SK-N-DZ (cell line): ENCODE measurements at places on chromosomes 3 and 15.
A peak's percentile ranks its signal among the peaks of the same experiment; 100 is the strongest.

DNA sequence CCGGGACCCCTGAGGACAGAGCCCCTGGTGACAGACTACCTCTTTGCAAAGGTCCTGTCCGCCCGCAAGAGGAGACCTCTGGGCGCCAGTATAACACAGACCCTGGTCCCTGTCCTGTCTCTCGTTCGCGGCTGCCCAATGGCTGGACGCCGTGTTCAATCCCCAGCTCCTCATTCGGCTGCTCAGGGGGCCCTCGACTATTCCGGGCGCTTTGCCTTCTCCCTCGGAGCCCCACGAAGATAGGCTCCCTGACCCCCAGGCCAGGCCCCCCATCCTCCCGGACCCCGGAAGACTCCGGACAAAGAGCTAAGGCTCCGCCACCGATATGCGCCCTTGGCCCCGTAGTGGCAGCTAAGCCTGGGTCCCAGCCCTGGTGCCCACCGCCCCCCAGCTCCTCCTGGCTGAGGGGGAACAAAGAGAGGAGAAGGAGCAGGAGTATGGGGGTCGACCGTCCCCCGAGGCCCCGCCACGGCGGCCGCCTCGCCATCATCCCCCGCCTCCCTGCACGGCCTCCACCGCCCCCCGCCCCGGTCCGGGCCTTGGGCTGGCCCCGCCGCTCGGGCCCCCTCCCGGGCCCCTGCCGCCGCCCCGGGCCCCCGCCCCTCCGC, 437 bp downstream of the CELSR3 start:
- DNase-seq, result no peak

DNA sequence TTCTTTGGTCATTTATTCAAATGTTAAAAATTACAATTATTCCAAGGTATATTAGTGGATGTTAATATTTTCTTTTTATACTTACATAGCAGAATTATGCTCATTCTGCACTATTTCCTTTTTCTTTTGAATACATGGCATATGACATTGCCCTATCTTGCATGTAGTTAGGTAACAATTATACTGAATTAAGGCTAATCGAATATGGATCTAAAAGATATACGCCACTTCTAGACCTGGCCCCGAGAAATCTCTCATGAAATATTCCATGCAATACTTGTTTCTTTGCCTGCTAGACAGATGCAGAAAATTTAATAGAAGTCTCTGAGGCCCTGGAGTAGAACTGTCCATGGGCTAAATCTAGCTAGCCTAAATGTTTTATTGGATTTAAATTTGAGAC, 493.4 kb downstream of the OTOL1 start:
- DNase-seq, result peak; percentile 77

DNA sequence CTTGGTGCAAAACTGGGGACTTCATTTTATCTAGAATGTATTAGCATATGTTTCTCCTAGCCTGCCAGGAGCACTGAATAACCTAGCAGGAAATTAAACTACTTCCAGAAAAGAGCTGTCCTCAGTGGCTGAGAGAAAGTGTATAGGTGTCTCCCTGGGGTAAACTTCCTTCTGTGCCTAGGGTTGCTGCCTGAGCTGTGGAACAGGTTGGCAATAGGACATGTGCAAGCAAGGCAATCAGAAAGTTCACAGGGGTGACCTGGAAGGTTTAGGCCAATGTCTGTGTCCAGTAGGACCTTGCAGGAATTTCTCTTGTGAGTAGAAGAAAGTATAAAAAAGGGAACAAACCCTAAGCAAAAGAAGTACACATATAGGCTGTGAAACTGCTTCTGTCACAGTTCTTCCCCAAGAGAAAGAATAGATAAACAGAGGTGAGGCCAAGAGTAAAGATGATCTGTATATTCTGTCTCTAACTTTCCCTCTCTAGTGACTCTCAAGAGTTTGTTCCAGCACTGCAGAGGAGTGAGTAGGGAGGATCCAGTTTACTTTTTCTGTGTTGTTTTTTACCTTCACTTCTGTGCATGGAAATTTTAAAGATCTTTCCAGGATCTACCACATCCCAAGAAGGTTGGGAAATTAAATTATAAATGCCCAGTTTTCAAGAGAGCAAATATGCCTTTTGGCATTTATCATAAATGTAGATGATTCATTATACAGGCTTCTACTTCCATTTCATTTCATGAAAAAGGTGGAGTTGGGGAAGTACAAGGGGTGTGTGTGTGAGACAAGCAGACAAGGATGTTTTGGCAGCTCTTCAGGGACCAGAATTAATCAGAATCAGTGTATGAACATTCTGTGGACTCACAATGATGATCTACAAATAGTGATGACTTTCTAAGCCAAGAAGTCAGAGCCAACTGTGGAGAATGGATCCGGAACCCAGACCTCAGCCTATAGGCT, 155.2 kb downstream of the RBPMS2 start:
- no peak for DNase-seq

GRCh38 chr15:55247311-55247710, 42.3 kb downstream of the RAB27A start:
- no peak for DNase-seq

GRCh38 chr15:81924729-81925128, 121.1 kb downstream of the MEX3B start:
- DNase-seq, result no peak

DNA sequence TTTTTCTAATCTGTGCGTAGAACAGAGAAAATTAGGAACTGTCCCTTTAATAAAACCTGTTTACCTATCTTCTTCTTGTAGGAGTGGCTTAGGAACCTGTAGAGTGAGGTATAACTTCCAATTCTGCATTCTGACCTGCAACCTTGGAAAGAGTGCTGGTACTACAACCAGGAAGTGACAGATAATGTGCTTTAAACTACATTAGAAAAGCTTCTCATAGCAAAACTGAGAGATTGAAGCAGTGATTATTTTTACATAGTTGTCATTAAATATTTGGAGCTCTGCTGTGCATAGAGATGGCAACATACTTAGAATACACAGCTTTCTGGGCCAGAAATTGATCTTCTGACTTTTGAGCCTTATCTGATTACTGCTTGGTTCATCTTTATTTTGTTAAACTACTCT, 50.4 kb upstream of the ZDHHC23 start:
- DNase-seq, result no peak

- no peak for DNase-seq
Measured at GRCh38 chr15:73786538-73786937, 33.4 kb upstream of the INSYN1 start.

GRCh38 chr3:106345353-106346027, 476.7 kb upstream of the CBLB start:
- DNase-seq, result no peak

DNA sequence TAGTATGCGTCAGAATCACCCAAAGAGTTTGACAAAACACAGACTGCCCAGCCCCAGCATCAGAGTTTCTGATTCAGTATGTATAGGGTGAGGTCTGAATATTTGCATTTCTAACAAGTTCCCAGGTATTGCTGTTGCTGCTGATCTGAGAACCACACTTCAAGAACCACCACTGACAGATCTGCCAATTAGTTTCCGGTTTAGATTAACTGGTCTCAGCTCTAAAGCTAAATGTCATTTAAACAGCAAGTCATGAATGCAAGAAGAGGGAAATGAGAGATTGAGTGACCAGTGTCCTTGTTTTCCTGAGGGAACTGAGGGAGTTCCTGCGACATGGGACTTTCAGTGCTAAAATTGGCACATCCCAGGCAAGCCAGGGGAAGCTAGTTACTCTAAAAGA, 305.0 kb downstream of the ZNF385D start:
- no peak for DNase-seq

DNA sequence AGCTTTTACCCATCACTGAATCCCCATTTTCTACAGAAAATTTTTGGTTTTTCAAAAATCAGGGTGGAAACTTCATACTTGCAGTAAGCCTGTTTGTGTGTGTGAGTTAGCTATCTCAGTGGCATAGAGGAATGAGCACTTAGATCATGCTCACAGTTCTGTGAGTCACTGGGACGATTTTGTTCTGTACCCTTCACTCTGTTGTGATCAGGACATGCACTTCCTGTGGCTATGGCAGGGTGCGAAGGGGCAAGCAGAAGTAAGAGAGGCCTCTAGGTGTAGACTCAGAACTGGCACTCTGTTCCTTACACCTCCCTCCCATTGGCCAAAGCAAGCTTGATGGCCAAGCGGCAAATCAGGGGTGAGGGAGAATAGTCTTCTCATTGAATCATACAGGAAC, 11.6 kb downstream of the NIPA2 start:
- no peak for DNase-seq

GRCh38 chr15:25244731-25245585, 193.9 kb downstream of the UBE3A start:
- no peak for DNase-seq

DNA sequence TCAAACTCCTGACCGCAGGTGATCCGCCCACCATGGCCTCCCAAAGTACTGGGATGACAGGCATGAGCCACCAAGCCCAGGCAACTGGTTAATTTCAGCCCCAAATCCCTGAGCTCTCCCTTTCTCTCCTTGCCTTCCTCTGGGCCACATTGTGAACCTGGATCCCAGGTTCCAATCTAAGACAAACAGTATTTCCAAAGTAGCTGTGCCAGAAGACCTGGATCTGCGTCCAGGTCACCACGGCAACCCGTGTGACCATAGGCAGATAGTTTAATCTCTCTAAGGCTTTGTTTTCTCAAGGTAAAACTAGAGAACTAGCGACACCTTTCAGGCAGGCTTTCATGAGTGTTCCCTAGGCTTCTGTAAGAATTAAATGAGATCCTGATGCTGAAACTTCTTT, 5.9 kb upstream of the RBPMS2 start:
- DNase-seq, result no peak

GRCh38 chr3:100297784-100298183, 36.8 kb upstream of the NIT2 start:
- no peak for DNase-seq

DNA sequence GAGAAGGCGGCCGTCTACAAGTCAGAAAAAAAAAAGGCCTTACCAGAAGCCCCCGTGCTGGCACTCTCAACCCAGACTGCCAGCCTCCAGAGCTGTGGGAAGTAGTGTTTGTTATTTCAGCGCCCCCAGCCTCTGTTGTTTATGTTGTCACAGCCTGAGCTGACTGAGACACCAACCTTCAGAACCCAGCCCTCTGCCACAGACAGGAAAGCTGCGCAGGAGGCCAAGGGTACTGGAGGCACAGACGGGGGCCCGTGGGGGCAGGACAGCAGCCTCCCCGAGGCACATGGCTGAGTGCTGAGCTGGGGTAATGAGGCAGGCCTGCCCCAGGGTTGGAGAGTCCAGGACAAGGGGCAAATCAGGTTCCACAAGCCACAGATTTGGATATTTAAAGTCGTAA, 33.7 kb downstream of the HCN4 start:
- no peak for DNase-seq

DNA sequence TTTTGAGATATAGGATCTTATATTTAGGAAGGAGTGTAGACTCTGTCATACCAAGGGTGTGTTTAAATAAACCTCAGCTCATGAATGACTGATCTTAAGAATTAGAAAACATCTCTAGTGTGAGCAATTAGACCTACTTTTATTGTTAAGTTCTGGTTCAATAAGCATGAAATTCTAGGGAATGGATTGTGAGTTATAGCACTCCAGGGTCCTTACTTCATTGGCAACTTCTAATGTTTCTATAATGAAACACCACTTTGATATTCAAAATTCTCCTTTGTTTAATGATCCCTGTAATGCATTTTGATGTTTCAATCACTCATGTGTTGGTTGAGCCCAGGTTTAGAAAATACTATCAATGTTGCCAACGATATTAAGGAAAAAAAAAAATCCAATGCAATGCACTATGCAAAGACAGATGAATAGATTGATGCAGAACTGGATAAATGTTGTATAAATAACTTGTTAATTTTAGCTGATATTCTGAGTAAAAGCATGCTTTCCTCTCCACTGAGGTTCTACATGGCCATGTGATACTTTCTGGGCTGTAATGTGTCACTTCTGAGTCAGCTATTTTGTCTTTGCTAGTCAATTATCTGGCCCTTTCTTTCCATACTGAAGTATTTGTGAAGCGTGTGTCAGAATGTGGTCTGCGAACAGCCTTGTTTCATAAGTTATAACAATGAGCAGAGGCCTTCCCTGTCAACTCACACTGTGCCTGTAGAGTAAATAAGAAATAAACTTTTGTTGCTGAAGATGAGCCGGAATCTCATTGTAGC, 1035.9 kb downstream of the PLOD2 start:
- no peak for DNase-seq

DNA sequence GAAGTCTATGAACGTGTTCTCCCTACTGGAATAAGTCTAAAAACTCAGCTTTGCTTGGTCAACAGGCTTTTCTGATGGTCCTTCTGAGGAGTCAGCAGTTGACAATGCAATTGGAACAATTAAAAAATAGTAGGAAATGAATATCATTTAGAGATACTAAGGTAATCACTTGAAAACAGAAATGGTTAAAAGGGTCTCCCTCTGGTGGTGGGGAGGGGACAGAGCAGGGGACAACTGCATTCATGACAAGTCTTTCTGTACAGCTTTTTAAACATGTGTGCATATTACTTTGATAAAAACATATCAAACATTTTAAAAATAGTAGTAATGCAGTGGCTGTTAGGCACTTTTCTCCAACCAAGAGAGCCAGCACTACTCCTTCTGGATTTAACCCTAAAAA, 119.9 kb upstream of the FHIT start:
- peak; percentile 47 for DNase-seq

GRCh38 chr3:143629726-143630125, 218.5 kb downstream of the SLC9A9 start:
- no peak for DNase-seq

- no peak for DNase-seq
Measured at GRCh38 chr3:133703915-133704314, 42.2 kb upstream of the TOPBP1 start.

- DNase-seq, result no peak
Measured at GRCh38 chr3:187430576-187430975, 62.4 kb downstream of the RTP4 start.

DNA sequence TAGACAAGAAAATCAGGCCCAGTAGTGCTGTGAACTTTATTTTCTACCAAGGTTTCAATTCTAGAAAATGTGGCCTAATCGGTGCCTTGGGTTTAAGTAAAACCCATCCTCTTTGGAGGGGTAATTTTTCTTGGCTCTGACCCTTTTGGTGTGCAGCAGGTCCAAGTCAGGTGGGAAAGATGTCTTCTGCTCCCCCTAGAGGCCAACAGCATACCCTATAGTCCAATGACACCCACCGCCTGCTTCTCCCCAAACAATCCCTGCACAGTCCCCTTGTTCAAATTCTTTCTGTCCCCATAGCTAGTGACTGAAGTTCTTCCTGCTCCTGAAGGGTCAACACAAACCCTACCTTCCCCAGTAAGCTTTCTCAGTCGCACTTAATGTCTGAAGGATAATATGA, 261.8 kb upstream of the GOLGA6L4 start:
- DNase-seq, result no peak

- no peak for DNase-seq
Measured at GRCh38 chr3:3080309-3080708, 29.9 kb downstream of the IL5RA start.

- no peak for DNase-seq
Measured at GRCh38 chr15:83613714-83614113, 40.2 kb upstream of the ADAMTSL3 start.

- DNase-seq, result no peak
Measured at GRCh38 chr15:70042553-70043214, 55.0 kb downstream of the TLE3 start.

DNA sequence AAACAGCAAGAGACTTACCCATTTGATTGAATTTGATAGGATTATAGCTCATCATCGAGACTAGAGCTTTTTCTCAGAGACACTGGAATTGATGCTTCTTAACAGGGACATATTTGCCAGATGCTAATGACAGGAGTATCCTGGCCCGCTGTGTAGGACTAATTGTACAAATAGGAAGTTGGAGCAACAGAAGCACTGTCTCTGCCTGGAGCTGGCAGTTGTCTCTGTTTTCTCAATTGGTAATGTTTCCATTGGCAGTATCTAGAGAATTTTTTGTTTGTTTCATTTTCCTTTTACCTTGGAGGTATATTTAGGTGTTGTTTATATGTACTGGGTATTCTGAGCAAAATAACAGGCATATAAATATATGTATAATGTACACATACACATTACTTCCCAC, 8.9 kb upstream of the PCOLCE2 start:
- no peak for DNase-seq
